ENCODE measurements at places on chromosomes 3 and 15.
A peak's percentile ranks its signal among the peaks of the same experiment; 100 is the strongest.

DNA sequence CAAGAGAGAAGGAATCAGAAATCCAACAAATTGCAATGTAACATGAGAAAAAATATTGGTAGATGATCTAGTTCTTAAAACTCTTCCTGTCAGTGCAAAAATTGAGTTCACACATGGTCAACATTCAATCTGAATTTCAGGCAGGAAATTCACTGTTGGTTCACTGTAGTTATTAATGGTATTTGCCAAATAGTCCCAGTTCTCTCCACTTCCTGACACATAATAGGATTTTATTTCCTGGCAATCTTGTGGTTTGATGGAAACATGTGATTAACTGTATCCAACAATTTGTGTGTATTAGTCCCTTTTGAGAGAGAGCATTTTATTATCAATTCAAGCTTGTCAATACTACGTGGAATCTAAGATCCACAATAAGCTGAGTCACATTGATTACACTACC, 1103.1 kb downstream of the ROBO2 start:
- DNase-seq = no peak

DNA sequence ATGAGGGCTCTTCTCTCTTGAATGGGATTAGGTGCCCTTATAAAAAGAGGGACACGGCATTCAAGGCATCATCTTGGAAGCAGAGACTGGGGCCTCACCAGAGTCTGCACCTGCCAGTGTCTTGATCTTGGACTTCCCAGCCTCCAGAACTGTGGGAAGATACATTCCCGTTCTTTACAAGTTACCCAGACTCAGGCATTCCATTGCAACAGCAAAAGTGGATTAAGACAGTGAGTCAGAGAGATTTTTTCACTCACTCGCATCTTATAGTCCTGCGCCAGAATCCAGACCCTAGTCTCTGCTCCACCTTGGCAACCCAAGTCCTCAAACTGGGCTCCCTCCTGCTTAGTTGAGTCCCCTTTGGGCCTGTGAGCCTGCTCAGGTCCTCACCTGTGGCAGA, 2.7 kb downstream of the LCTL start:
- DNase-seq = no peak

DNA sequence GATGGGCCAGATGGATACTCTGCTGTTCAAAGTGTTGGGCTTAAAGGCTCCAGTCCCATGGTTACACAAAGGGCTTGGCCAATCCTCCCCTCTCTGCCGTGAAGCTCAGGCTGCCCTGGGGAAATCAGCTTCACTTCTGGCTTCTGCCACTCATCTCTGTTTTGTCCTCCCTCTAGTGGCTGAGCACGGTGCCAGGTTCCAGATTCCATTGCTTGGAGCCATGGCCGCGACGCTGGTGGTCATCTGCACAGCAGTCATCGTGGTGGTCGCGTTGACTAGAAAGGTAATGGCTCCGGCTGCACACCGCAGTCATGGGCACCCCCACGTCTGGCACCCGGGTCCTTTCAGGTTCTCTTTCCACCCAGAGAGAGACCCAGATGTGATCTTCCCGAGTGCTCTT, 5.6 kb downstream of the TIGIT start:
- no peak for DNase-seq

DNA sequence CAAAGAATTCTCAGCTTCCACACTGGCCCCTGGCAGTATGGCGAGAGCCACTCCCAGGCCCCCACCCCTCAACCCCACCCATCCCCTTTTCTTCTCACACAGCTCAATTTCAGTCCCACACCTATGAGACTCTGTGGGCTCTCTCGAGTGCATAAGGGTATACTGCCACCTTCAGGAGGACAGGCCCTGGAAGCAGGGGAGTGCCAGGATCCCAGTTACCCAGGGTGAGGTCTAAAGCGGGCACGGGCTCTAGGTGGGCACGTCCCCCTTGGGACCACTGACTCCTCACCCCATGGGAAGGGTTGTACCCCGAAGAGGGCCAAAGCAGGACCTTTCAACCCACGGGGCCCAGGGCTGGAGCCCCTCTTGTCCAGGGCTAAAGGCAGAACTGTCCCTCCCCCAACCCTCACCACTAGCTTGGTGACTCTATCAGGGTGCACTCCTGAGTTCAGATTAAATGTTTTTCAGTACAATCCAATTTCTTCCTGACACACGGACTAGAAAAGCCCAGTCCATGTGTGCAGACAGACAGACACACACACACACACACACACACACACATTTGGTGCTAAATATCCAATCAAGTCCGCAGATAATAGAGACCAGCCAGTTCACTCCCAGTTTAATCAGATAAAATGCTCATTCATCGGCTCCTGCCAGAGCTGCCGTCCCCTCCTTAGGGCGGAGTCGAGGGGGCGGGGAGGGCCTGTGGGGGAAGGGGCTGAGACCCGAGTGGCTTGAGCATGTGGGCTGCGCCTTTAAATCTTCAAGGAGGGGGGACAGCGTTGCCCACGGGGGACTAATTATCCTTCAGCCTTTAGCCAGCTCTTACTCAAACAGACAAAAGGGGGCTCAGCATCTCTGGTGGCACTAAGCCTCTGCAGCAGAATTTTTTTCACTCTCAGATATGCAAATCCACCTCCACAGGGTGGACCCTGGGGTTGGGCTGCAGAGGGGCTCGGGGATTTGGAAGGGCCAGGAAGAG, 59.3 kb downstream of the CYP11A1 start:
- DNase-seq = peak; percentile 29

DNA sequence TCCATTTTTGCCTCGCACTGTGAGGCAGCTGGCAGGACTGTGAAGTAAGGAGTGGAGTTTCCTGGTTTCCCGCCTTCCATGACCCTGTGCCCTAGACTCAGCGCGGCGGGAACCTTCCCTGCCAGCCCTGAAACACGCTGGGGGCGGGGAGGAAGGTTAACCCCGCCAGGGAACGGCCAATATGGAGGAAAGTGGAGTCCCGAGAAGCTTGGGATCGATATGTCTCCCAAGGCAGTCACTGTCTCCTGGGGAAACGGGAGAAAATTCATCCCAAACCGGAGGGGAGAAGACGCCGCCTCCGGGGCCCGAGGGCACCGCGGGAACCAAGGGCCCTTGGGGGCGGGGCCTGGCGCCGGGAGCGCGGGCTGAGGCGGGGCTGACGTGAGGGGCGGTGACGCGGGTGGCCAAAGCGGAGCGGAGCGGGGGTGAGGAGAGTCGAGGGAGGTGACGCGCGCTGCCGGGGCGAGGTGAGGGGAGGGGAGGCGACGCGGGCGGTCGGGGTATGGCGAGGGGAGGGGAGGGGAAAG, at the start of gene HMCES:
TSS of gene HMCES (plus strand) at position 432 of the 527 bp plus-strand sequence. CDS start 863 bp downstream, outside the sequence.
- peak; percentile 94 for DNase-seq

GRCh38 chr3:11580645-11581044, 63.1 kb downstream of the VGLL4 start:
- no peak for DNase-seq

DNA sequence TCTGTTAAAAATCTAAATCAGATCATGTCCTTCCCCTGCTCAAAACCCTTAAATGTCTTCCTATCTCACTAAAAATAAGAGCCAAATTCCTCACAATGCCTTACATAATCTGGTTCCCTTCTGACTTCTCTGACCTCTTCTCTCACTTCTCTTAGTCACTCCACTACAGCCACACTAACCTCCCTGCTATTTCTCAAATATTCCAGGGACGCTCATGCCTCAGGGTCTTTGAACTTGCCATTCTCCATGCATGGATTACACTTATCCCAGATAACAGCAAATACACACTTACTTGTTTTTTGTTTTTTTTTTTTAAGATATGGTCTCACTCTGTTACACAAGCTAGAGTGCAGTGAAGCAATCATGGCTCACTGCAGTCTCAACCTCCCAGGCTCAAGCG, 8.5 kb downstream of the TP53BP1 start:
- DNase-seq = no peak

DNA sequence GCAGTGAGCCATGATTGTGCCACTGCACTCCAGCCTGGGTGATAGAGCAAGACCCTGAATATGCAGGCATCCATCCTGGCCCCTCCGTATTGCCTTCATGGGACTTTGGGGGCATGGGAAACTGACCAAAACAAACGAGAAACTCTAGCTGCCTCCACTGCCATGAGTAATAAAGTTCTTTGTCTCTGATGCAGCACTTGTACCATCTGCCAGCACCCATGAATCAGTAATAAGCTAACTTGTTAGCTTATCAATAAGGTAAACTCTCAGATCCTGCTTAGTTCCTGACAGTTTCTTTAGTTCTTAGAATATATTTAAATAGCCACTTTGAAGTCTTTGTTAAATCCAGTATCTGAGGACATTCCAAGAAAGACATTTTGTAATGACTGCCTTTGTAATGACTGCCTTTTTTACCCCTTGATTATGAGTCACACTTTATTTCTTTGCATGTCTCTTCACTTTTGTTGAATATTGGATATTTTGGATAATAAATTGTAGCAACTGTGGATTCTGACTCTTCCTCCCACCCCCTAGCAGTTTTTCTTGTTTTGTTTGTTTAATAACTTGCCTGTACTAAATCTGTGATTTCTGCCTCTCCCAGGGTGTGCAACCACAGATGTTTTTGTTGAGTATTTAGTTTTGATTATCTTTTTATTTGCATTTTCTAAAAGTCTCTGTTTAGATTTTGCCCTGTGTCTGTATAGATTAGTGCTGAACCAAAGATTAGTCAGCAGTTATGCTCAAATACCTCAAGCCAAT, 136.9 kb downstream of the HCN4 start:
- DNase-seq = no peak

DNA sequence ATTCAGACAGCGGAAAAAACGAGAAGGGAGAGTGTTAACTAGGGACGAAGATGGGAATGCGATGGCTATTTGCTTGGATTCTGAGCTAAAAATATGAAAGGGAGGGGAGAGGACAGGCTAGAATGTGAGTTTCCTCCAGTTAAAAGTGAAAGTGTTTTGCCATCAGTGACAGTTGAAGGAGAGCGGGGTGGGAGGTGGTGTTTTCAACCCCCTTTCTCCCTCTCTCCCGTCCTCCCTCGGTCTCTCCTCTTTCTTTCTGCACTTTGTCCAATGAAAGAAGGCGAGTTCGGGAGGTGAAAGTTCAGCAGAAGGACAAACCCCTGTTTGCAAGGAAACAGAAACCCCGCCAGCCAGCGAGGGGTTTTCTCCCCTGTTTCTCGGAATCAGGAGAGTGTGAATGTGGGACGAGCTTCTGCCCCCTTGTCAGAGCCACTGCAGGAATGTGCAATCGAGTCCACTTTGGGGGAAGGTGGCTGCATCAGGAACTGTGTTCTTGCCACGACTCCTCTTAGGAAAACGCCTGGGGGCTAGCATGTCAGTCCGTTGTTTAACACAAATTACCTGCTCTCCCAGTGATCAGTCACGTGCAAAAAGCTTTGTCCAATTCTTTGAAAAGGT, 975 bp upstream of the FOXP1 start:
- DNase-seq = peak; percentile 69
